Stimulated activated CD8-positive, alpha-beta memory T cell treated with anti-CD3 and anti-CD28 coated beads, Interleukin-4, amount 100 ng/mL, for 1 hour (primary cell): ENCODE measurements at places on chromosomes 7 and 10.

DNA sequence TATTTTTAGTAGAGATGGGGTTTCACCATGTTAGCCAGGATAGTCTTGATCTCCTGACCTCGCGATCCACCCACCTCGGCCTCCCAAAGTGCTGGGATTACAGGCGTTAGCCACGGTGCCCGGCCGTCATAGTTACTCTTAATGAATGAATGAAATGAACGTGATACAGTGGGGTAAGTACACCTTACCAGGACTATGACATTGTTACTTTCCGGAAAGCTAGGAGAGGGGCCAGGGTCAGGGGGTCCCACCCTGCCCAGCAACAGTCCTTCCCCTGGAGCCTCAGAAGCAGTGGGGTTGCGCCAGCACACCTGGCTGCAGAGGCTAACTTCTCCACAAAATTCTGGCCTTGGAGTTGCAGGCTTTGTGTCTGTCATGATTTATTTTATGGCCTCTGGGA, 21.4 kb downstream of the VSTM4 start:
- DNase-seq = no peak

DNA sequence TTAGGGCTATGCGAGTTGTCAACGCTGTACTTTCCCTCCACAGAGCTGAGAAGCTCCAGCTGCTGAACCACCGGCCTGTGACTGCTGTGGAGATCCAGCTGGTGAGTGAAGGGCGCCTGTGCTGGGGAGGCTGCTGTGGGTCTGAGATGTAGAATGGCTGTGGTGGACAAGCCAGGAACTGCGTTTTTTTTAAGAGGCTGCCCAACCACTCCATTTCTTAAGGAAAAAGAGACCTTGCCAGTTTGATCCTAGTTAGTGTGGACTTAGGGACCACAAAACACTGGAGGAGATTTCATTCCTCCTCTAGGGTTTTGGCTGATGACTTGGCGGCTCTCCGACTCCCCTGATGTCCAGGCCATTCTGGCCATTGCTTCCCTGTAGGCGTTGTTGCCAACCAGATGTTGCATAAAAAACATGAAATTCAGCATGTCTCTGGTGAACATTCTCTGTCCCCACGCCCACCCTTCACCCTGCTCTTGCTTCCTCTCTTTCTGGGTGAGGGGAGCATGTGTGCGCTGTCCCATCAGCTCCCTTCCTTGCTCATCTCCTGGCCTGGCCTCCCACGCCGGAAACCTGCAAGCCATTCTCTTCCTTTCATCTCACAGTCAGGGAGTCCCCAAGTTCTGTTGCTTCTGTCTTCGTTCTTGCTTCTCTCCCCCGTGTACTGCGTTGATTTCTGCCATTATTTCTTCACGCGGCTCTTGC, 30.9 kb downstream of the CRCP start:
- DNase-seq = no peak

DNA sequence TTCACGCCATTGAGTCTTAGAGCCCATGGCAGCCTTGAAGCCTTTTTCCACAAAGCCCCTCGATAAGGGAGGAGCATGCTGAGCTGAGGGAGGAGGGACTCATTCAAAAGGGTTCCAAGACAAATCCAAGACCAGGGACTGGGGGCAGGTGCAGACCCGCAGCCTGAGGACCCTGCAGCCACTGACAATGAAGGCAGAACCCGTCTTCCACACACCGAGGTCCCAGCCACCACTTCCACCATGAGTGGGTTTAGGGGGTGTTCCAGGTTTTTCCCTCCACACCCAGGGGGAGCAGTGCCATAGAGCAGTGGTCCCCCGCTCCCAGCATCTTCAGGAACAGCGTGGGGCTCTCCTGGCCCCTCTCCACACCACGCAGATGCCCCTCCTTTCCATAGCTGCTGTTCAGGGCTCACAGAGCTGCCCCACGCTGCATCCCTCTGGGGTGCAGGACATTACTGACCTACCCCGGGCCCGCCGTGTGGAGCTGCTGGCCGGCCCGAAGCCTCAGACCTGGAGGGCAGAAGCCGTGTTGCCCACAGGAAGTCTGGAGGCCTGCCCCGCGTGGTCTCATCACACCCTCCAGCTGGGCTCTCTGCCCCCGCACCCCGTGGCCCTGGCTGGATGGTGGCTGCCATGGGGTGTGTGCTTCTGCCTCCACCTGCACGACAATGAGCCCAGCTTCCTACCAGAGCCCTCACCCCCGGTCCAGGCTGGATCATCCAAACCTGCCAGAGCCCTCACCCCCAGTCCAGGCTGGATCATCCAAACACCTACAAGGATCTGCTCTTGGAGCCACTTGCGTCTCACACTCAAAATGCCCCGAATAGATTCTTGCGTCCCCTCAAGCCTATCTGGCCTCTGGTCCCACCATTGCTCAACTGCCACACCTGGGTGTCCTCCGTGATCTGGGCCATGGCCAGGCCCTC, 220.0 kb upstream of the TCERG1L start:
- DNase-seq = no peak

DNA sequence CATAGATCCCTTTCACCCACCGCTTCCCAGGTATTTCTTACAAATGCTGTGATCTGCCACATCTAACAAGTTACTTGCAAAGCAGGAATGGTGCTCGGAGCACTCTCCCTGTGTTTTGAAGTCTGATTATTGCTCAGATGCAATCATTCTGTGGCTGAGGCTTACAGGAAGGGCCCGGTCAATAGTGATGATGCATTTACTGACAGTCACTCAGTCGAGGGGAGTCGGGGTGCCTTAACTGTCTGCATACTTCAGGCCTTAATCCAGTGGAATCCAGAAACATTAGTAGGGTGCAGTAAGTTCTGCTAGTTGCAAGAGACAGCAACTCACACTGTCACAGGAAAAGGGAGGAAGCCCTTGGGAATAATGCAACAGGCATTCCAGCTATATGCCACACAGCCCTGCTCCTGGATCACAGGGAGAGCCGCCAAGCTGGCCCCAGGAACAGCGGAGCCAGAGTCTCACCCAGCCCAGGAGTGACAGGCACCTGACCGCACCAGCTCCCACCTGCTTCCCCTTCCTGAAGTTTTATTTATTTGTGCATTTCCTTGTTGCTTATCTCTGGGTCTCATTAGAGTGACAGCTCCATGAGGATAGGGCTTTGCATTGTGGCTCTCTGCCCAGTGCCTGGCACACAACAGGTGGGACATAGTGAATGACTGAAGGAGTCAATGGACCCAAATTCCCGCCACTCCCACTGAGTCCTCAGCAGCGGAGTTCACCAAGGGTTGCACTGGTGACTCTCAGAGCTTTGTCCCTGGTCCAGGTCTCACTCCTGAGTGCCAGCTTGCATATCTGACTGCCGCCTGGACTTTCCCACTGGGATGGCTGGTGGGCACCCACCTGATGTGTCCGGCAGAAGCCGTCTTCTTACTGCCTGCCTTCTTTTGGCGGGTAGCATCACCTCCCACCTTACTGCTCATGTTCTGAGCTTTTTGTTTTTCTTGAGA, 212.5 kb upstream of the SH2B2 start:
- no peak for DNase-seq

GRCh38 chr10:37947526-37947925, 28.9 kb downstream of the ZNF25 start:
- DNase-seq = no peak

GRCh38 chr7:128883622-128884448, 21.2 kb downstream of the ATP6V1F start:
- DNase-seq = peak; percentile 80
